ENCODE measurements at places on chromosomes 7 and 10.

DNA sequence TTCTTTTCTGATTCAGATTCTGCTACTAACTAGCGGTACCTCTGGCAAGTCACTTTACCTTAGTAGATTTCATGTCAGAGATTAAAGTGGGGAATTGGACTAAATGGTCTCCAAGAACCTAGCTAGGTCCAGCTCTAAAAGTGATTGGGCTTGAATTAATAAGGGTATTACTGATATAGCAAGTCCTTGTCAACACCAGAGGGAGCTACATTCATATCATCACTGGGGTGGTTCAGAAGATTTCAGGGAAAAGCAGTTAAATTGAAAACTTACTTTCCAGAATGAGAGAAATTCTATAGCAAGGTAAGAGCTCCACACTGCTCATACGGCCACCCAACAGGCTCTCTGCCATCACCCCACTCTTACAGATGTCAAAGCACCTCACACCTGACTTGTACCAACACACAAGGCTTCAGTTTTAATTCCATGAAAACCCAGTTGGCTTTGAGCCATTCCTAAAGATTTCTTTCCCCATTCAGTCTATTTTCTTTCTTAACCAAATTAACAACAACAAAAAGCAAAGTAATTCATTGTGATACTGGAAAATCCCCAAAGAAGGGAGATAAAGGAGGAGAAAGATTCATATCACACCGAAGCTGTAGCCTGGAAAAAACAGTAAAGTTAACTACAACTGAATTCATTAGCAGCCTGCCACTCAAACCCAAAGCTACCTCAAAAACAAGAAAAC is 38.0 kb upstream of the SPOCK2 start:
- no peak for DNase-seq

- DNase-seq, result no peak
Measured at GRCh38 chr10:69885379-69886013, 83.8 kb downstream of the COL13A1 start.

DNA sequence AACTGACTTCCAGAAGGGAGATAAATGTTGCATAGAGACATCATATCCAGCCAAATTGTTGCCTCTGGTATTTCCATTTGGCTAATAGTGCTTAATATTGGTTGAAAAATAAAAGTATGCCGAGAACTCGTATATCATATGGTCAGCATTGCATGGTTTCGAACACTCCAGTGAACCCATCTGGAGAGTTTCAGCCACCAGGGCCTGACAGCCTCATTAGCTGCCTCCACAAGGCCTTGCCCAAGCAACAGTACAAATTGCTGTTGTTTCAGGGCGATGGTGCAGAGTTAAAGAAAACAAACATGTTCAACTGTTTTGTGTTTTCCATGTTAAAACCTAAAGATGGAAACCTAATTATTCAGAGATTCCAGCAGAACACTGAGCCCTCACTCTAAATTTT is 28.5 kb downstream of the NRG3 start:
- DNase-seq, result no peak

- no peak for DNase-seq
Measured at GRCh38 chr7:32091608-32092210, 21.5 kb upstream of the PDE1C start.

DNA sequence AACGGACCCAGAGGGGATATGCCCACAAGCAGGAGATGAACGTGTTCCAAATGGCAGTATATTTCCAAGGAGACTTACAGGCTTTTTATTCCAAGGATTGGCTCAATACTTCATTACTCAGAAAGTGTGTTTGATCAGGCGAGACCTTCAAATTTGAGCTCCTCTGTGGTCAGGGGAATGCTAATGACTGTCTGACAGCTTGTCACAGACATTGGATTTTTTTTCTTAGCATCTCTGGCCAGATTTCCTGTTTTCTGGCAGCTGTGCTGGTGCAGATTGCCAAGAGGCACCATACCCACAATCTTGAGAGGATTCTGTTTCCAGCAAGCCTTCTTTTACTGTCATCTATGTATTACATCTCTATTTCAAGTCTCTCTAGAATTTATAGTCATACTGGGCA is 93.8 kb downstream of the C1GALT1 start:
- DNase-seq, result peak; percentile 22

GRCh38 chr7:66255534-66256100 is 50.5 kb downstream of the TPST1 start:
- DNase-seq, result no peak

DNA sequence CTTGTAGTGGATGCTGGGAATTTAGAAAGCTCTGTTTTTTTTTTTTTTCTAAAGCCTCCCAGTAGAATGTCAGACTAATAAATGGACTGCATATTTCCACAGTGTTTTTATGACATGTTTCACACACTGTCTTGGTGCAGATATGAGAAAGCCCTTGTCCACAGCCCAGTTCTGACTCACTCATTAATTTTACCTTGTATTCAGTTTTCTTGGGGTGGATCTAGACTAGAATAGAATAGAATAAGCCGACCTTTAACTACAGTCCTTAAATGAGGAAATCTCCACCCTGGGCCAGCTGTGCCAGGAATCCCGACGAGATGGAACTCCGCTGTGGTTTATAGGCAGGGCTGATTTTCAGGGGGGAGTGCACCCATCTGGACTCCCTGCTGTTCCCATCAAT is 274.7 kb downstream of the NRG3 start:
- DNase-seq, result no peak

DNA sequence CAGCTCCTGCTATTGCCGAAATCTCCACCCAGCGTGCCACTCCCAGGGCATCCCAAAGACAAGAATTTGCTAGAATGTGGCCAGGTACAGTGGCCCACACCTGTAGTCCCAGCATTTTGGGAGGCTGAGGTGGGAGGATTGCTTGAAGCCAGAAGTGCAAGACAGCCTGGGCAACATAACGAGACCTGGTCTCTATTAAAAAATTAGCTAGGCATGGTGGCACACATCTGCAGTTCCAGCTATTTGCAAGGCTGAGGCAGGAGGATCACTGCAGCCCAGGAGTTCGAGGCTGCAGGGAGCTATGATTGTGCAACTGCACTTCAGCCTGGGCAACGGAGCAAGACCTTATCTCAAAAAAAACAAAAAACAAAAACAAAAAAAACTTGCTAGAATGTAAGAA is 73.3 kb upstream of the LYZL2 start:
- no peak for DNase-seq

DNA sequence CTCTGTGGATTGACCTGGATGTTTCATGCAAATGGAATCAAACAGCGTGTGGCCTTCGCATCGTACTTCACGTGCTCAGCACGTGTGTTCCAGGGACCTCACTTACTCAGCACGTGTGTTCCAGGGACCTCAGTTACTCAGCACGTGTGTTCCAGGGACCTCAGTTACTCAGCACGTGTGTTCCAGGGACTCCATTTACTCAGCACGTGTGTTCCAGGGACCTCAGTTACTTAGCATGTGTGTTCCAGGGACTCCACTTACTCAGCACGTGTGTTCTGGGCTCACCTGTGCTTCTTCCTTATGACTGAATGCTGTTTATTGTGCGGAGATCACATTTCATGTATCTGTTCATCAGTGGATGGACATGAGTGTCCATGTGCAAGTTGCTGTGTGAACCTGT is 22.0 kb downstream of the INPP5A start:
- DNase-seq, result no peak

GRCh38 chr10:133276435-133277201 is at the start of gene ADAM8:
TSS of gene ADAM8 (minus strand) at chr10:133276868. CDS start at chr10:133276817, 51 bp downstream.
- DNase-seq, result no peak

DNA sequence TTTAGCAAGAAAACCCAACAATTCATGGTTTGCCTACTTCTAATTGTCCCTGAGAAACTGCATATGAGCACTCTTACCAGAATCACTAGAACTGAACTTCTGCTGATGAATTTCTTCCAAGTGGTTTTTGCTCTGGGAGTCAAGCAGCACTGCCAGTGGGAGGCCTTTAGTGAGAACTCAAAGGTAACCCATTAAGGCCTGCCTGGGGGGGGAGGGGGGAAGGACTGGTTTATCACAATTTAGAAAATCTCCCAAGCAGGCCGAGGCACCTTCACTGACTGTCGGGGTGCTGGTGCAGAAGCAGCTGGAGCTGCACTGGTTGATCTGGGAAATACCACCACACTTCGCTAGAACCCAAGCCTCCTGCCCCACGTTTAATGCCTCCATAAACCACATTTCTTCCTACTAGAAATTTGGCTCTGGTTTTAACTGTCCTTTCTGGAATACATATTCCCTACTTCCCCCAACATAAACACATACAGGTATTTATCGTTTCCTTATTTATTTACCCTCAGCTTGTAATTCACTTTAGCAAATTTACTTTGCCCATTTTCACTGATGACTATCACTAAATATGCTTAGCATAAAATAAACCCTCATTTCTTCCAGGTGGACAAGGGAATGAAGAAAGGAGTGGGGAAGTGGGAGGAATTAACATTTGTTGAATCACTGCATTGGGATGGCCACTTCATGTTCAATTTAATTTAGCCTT is 14.2 kb downstream of the ANK3 start:
- DNase-seq, result no peak

- no peak for DNase-seq
Measured at GRCh38 chr10:33386926-33387325, 52.5 kb upstream of the NRP1 start.

DNA sequence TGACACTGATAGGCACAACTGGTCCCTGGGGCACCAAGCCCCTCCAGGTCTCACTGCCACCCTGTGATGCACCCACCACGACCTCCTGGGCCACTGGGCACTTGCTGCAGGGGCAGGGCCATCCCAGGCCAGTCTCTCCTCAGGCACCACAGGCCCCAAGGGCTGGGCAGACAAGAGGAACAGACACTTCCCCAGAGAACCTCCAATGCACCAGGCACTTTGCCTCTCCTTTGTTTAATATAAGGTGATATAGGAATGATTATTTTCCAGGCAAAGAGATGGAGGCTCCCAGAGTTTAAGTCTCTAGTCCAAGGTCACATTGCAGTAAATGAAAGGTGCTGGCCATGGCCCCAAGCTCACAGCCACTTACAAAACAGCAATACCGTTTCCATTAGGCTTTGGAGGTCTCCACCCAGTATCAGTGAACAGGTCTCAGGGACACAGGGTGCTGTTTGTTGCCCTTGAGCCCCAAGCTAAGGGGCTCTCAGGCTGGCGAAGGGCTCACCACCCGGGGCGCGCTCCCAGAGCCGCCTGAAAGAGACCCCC is 4.5 kb downstream of the DEPP1 start:
- DNase-seq, result no peak

- DNase-seq, result no peak
Measured at GRCh38 chr7:33452805-33453502, 323.6 kb downstream of the BBS9 start.

DNA sequence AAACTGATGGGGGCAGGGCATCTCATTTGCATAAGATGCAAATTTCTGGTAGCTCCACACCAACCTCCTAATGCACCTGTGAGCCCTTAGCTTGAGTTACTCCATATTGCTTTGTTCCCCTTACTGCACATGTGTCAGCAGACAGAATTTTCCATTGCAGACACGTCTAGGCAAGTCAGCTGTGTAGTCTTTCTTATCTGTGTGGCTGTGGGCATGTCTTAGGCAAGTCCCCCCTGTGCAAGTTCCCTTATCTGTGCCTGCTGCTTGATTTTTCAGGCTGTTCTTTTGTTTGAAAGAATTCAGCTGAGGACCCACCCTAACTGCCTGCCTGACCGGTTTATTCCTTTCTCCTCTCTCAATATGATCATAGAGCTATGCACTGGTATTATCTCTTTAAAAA is 28.5 kb upstream of the TRIM24 start:
- no peak for DNase-seq

DNA sequence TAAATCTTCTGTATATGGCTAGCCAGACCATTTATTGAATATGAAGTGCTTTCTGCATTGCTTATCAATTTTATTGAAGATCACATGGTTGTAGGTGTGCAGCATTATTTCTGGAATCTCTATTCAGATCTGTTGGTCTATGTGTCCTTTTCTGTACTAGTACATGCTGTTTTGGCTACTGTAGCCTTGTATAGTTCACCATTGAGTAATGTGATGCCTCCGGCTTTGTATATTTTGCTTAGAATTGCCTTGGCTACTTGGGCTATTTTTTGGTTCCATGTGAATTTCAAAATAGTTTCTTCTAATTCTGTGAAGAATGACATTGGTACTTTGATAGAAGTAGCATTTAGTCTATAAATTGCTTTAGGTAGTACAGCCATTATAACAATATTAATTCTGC is 1187.2 kb downstream of the XPNPEP1 start:
- no peak for DNase-seq

DNA sequence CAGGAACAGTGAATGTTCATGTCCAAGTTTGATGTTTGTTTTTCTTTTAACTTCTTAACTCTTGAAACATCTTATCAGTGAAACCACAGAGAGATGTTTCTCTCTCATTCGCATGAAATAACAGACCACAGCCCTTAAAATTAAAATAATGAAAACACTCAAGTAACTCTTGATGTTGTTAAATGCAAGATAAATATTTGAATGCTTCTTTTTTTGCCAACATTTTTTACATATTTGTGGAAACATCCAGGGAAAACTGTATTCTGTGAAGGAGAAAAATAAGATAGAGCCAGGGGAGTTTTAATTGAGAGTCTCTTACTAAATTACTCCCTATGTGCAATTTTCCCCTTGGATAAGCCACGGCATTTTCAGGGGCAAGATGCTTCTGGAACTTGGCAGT is 361.8 kb upstream of the MGMT start:
- no peak for DNase-seq

- DNase-seq, result no peak
Measured at GRCh38 chr10:49164559-49165188, 23.5 kb downstream of the TMEM273 start.

- DNase-seq, result no peak
Measured at GRCh38 chr10:86301971-86302370, 64.6 kb downstream of the GRID1 start.

DNA sequence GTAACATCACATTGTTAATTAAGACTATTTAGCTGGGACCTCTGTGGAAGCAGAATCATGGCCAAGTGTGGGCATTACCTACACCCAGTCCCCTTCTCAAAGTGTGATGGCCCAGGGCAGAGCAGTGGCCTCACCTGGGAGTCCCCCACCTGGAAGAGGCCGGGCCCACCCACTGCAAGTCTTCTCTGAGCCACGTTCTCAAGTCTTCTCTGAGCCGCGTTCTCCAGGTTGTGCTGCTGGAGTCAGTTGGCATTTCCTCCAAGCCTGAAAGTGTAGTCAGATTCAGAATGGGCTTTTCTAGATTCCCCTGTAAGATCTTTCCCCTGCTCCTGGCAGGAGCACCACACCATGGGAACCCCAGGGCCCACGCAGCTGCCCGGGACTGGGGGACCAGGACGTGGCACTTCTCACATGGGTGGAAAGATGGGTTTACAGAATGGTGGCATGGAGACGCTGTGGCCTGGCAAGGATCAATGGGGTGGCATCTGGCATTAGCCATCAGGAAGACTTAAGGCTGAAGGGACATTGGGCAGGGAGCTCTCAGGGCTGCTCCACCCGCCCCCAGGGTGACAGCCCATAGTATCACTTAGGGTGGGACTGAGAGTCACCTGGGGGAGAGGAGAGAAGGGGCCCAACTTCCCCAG is 68.0 kb downstream of the MKI67 start:
- no peak for DNase-seq
